NCI-H526 treated with DMSO at 0.1 percent for 48 hours (cell line): ENCODE measurements at places on chromosomes 3 and 15.

DNA sequence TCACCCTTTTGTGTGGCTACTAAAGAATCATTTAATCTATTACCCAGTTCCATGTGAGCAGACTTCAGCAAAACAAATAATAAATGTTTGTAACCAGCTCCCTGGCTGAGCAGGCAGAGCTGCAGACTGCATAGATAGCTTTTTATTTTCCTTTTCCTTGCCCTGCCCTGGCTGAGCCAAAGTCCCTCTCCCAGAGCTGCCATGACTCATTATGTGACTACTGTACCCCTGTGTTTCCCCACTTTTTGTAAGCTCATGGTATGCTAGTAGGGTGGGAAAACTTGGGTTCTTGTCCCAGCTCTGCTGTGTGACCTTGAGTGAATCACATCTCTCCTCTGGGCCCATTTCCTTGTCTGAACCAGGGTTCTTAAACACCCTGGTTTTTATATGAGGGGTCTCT, 127.5 kb downstream of the CLSTN2 start:
- DNase-seq: no peak

GRCh38 chr3:4506559-4507023, 13.4 kb downstream of the ITPR1 start:
- DNase-seq: no peak

DNA sequence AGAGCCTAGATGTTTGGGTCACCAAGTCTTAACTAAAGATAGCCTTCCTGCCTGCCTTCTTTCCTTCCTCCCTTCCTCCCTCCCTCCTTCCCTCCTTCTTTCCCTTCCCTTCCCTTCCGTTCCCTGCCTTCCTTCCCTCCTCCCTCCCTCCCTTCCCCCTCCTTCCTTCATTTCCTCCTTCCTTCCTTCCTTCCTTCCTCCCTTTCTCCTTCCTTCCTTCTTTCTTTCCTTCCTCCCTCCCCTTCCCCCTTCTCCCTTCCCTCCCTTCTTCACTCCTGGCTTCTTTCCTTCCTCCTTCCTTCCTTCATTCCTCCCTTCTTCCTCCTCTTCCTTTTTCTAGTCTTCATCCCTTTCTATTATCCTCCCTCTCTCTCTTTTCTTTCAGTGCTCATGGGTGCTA, 2.0 kb downstream of the DNAJB8 start:
- no peak for DNase-seq

DNA sequence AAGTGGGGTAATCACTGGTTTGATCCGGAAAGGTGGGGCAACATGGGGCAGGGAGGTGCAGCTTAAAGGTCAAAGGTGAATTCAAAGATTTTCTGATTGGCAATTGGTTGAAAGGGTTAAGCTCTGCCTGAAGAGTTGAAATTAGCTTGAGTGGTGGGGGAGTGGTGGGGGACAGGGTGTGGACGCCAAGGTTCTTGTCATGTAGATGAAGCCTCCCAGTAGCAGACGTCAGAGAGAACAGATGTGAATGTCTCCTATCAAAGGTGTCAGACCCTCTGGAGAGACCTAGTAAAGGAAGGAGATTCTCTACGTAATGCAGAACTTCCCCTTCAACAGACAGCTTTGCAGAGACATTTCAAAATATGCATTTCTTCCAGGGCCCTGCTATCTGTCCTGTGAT, 62.8 kb downstream of the ABCC5 start:
- no peak for DNase-seq

DNA sequence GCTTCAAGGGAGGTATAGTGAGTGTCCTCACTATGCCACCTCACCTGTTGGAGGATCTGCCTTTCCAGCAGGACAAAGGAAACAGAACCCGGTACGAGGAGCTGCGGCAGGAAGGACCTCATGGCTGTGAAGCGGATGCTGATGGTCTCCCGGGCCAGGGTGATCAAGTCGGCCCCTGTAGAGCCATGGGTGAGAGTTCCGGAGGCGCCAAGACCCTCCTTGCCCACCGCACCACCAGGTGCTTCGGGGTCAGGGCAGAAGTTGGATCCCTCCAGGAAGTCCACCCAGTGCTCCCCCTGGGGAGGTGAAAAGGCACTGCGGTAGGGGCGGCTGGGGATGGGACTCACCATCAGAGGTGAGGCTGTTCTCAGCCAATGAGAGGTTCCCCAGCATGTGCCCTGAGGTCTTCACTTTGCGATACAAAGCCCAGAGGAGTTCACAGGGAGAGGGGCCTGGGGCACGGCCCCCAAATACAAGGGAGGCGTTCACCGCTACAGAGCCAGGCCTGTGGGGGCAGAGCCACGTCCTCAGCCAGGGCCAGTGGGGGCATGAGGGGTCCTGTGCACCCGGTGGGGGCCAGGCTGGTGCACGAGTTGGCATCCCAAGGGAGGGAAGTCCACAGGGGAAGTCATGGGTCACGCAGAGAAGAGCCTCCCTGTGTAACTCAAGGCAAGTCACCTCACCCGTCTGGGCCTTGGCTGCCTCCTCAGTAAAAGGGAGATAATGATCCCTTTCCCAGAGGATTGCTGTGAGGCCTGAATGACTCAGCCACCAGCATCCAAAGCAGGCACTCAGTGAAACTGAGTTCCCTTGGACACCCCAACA, 27.7 kb downstream of the C15orf39 start:
- DNase-seq: no peak

- no peak for DNase-seq
Measured at GRCh38 chr3:80771085-80771484, 990.4 kb downstream of the GBE1 start.

GRCh38 chr15:52360229-52361203, 64.9 kb upstream of the MYO5C start:
- peak; percentile 26 for DNase-seq

GRCh38 chr15:40871749-40872617, 2.1 kb downstream of the RHOV start:
- no peak for DNase-seq

DNA sequence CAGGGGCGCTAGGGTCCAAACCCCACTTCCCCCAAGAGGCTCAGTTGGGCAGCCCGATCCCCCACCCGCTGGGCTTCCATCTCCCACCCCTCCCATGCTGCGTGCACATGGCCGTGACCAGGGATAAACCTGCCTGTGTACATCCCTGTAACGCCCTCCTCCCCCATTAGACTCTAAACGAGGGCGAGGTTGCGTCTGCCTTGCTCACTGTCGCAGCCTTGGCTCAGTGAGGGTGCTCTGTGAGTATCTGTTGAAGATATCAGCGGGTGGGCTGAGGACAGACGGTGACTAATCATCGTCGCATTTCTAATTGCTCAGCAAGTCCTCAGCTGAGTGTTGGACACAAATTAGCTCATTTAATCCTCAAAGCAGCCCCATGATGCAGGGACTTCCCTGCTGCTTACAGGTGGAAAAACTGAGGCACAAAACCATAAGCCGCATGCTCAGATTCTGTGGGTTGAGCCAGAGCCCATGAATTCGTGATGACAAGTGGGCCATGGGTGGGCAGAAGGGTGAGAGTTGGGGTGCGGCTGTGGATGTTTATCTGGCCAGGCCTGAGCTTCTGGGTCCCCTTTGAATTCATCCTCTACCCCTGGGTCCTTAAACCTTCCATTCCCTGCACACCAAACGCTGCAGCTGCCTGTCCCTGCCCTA, 26.0 kb downstream of the FBLN2 start:
- no peak for DNase-seq

DNA sequence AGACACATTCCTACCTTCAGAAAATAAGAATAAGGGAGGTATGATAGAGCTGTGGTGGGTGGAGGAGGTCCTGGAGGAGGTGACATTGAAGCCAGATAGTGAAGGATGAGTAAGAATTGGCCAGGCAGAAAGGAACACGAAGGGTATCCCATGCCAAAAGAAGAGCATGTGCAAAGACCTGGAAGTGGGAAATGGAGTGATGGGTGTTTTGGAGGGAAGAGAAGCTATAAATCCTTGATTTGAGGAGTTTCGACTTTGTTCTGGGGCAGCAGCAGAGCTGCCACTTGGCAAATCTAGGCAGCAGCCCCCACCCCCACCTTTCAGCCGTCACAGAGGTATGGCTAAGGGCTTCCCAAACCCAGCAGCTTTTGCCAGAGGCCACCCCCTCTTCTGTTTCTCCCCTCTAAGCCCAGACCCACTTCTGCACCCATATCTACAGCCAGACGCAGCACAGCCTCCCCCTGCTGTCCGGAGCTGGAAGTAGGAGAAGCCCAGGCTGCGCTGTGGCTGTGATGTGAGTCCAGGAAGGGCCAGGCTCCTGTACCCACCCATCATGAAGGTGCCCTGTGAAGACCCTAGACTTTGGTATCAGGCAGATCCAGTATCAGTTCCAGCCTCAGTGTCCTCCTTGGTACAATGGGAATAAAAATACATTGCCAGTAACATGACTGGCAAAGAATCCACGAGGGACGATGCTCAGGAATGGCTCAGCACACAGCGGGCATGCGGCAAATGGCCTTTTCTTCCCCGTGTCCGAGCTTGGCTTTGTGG, 188.7 kb upstream of the LINGO1 start:
- DNase-seq: peak; percentile 36

DNA sequence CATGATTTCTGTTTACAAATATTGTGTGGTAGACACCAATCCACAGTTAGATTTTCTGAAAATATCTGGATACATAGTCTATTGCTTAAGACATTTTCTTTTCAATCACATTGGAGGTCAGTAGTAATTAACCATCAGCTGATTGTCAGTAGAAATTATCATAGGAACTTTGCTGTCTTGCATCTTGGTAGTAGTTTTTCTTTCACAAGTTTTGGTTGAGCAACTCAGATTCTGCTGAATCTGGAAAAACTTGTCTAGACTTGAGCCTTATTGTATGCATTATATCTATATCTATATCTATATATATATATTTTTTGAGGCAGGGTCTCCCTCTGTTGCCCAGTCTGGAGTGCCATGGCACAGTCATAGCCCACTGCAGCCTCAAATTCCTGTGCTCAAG, 4.0 kb downstream of the RAB11A start:
- DNase-seq: no peak

- no peak for DNase-seq
Measured at GRCh38 chr15:48190932-48191573, 412 bp upstream of the CTXN2 start.

DNA sequence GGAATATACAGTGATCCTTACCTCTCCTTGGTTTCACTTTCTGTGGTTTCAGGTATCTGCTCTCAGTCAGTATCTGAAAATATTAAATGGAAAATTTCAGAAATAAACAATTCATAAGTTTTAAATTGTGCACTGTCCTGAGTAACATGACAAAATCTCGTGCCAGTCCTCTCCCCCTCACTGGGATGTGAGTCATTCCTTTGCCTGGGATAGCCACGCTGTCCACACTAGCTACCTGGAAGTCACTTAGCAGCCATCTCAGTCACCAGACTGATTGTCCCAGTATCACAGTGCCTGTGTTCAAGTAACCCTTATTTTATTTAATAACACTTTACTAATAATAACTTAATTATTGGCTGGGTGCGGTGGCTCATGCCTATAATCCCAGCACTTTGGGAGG, 15.3 kb upstream of the KLHL25 start:
- no peak for DNase-seq

- no peak for DNase-seq
Measured at GRCh38 chr15:45703670-45704328, 69.0 kb downstream of the SQOR start.

- DNase-seq: no peak
Measured at GRCh38 chr3:64667887-64668581, 19.8 kb downstream of the ADAMTS9 start.

- DNase-seq: no peak
Measured at GRCh38 chr3:176850498-176850897, 346.8 kb downstream of the TBL1XR1 start.

DNA sequence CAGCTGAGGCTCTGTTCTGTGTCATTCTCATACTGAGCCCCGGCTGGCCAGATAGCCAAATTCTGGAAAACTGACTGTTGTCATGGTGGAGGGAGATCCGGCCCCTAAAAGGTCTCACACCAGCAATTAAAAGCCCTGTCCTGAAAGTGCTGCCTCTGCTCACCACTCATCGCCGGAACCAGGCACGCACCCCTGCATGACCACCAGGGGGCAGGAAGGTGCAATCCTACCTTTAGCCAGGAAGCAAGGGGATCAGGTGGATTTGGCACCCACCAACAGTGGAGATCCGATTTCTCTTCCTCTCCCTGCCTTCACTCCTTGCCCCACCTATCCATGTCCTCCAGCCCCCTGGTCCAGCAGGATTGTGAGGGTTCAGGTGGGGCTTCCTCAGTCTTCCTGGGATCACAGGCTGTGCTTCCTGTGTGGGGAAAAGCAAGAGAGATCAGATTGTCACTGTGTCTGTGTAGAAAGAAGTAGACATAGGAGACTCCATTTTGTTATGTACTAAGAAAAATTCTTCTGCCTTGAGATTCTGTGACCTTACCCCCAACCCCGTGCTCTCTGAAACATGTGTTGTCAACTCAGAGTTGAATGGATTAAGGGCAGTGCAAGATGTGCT, 16.1 kb upstream of the CACNA2D2 start:
- DNase-seq: peak; percentile 57

DNA sequence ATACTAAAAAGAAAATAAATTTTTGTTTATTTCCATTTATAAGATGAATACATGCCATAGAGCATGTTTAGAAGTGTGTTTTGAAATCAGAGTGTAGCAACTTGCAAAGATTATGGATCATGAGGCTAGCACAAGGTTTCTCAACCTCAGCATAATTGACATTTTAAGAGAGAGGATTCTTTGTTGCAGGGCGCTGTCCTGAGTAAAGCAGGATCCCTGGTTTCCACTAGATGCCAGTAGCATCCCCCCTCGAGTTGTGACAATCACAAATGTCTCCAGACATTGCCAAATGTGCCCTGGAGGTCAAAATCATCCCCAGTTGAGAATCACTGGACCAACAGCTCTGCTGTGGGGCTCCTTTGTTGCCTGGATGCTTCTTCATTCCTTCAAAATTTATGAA, 128.5 kb upstream of the RBMS3 start:
- DNase-seq: no peak

GRCh38 chr3:169295126-169295525, 368.4 kb downstream of the MECOM start:
- no peak for DNase-seq

GRCh38 chr3:110813541-110813940, 258.1 kb upstream of the NECTIN3 start:
- DNase-seq: no peak

GRCh38 chr3:136664771-136665170, 87.4 kb downstream of the STAG1 start:
- DNase-seq: no peak

GRCh38 chr15:45399381-45400212, 21.3 kb upstream of the GATM start:
- peak; percentile 60 for DNase-seq

DNA sequence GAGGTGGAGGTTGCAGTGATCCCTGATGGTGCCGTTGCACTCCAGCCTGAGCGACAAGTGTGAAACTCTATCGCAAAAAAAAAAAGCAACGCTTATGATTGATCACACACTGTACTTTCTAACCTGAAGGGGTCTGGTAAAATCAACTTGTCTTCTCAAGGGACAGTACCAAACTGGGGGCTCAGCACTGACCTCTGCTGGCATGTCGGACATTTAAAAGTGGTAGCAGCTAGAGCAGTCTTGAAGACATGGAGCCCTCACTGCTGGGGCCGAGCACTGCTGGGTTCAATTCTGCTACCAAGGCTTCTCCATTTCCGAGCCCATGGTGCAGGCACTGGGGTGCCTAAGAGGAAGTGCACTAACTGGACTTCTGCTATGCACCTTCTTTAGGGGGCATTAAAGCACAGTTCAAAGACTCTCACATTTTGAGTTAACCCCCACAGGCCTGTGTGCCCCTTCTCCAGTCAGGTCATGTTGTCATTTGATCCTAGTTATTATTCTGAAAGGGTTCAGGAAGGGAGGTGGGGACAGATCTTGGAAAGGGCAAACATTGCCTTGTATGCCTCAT, 26.4 kb upstream of the LAMP3 start:
- no peak for DNase-seq

GRCh38 chr3:139654637-139655365, 23.0 kb downstream of the NMNAT3 start:
- DNase-seq: no peak
